ENCODE measurements at places on chromosomes 16 and 17. TPM values are rescaled to one million over a fixed set of nuclear protein-coding genes. Genes with fewer than 3 reads are reported as not detected.

- DNase-seq = no peak
Measured at GRCh38 chr16:4501071-4501478, 24.9 kb downstream of the HMOX2 start.

The KRTAP4-9 gene
- not detected for total RNA-seq

The TBC1D3C gene
- not detected for total RNA-seq

The TERB1 gene
- not detected for total RNA-seq

The TMEM114 gene
- not detected for total RNA-seq
